ENCODE measurements at places on chromosomes 4 and X. TPM values are rescaled to one million over a fixed set of nuclear protein-coding genes. Genes with fewer than 3 reads are reported as not detected.

GAGE12J gene
- not detected for polyA plus RNA-seq

TRIM60 gene
- not detected for polyA plus RNA-seq

AFF2 gene
- 1.6 TPM for polyA plus RNA-seq

ARMCX4 gene
- polyA plus RNA-seq: 45.7 TPM

DNA sequence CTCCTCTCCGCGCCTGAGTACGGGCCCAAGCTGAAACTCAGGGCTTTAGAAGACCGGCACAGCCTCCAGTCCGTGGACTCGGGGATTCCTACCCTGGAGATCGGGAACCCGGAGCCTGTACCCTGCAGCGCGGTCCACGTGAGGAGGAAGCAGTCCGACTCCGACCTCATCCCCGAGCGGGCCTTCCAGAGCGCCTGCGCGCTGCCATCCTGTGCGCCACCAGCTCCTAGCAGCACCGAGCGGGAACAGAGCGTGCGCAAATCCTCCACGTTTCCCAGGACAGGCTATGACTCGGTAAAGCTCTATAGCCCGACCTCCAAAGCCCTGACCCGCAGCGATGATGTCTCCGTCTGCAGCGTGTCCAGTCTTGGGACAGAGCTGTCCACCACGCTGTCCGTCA lies 13.9 kb downstream of the TBC1D14 start:
- DNase-seq: no peak

GRCh38 chr4:149555799-149556198 lies 259.8 kb downstream of the IQCM start:
- DNase-seq: peak; percentile 13

DNA sequence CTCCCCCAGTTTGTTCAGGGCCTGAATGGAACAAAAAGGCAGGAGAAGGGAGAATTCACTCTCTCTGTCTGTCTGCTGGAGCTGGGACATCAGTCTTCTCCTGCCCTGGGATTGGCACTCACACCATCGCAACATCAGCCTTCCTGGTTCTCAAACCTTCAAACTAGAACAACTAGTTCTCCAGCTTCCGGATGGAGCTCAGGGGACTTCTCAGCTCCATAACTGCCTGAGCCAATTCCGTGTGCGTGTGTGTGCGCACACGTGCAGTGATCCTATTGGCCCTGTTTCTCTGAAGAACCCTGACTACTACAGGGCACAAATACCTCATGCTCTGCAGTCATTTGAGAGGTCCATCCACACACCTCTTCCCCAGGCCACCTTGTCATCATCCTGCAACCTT lies 18.7 kb upstream of the MAN2B2 start:
- DNase-seq: no peak

GRCh38 chr4:112312610-112313239 lies 15.6 kb downstream of the ALPK1 start:
- DNase-seq: no peak

DNA sequence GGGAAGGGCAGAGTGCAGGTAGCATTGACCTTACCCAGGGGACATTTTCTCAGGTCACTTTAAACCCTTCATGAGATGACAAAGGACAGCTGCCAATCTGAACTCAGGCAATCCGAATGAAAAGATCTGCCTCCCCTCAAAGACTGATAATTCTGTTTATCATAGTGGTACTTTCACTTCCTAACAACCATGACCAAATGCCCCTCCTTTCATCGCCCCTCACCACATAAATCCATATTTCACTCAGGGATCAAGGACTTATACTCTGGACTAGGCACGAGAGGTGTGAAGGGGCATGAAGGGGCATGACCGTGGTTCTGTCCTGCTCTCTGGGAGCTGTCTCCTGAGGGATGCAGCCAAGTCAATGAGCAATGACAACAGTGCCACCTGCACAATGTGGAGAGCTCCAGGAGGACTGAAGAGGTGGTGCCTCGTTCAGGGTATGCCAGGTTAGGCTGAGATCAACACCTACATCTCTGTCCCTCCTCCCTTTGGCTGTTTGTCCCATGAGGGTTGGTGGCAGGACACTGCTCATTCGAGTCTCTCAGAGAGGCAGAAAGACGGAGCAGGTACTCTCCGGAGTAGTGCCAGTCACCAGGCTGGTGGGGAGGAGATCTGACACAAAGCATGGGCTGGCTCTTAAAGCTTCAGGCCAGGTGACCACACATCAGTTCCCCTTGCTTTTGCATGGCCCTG lies 12.5 kb downstream of the HS3ST1 start:
- DNase-seq: no peak

DNA sequence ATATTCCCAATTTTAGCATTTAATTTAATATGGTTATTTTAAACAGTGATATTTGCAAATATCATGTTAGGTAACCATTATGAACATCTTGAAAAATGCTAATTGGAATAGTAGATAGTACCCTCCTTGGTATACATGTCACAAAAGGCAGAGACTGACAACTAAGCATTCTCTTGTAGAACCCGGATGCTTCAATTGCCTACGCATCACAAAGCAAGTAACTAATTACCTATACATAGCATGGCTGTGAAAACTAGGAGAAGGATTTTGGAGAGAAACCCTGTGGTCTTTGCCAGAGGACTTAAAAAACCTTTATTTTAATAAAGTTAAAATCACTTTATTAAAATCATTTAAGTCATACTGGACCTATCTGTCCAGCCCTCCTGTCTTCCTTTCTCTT lies 764.1 kb upstream of the TENM3 start:
- DNase-seq: no peak

DNA sequence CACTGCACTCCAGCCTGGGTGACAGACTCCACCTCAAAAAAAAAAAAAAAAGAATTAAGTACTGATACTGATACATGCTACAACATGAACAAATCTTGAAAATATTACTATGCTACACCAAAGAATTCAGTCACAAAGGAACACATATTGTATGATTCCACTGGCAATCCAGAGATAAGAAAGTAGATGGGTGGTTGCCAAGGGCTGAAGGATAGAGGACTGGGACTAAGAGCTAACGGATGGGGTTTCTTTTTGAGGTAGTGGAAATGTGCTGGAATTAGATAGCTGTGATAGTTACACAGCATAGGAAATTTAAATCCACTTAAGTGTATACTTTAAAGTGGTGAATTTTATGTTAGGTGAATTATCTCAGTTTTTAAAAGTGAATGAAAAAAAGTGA lies 12.5 kb downstream of the ATP11C start:
- no peak for DNase-seq

GRCh38 chr4:89114100-89114499 lies 2.8 kb downstream of the TIGD2 start:
- DNase-seq: no peak

Data from muscle of back (tissue), 13 donors.